ENCODE measurements at places on chromosomes 1 and 21.

DNA sequence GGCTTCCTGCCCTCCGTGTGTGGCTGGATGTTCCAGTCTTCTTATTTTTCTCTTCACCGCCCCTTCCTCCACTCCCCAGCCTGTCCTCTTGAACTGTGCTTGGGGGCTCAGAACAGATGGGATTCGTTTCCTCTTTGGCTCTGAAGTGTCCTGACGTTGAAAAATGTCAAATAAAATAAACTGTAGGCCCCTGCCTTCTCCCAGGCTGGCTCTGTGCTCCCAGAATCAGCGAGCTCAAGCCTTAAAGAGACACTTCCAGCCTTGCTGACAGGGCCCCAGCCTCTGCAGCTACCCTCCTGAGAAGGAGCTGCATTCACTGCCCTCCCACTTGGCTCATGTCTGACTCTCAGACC, 104.2 kb upstream of the IPO9 start:
- DNase-seq, result no peak

GRCh38 chr1:228108055-228108690, 926 bp downstream of the MRPL55 start:
- no peak for DNase-seq

DNA sequence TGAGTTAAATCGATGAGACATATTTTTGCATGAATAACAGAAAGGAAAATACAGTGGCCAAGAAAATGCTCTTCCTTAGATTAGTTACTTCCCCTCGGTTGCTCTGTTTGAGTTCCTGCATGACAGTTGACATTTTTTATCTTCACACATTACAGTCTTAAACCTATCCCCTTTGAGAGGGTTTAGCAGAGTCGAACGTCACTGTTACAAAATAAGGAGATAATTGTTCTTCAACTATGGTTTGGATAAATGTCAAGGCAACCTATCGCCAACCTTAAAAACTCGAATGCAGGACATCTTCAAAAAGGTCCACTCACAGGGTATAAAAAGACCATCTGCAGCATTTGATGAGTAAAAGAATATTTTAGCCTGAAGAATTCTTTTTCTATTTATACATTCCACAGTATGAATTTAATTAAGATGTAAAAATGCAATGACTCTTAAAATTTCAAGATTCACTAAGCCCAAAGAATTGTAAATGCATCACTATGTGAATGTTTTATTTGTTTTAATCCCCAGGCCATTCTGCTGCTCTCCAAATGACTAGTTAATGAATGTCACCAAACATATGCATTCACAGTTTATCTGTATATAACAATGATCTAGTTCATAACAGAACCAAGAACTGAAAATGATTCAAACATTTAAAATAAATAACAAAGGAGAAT, 68.9 kb upstream of the COL11A1 start:
- DNase-seq, result no peak

DNA sequence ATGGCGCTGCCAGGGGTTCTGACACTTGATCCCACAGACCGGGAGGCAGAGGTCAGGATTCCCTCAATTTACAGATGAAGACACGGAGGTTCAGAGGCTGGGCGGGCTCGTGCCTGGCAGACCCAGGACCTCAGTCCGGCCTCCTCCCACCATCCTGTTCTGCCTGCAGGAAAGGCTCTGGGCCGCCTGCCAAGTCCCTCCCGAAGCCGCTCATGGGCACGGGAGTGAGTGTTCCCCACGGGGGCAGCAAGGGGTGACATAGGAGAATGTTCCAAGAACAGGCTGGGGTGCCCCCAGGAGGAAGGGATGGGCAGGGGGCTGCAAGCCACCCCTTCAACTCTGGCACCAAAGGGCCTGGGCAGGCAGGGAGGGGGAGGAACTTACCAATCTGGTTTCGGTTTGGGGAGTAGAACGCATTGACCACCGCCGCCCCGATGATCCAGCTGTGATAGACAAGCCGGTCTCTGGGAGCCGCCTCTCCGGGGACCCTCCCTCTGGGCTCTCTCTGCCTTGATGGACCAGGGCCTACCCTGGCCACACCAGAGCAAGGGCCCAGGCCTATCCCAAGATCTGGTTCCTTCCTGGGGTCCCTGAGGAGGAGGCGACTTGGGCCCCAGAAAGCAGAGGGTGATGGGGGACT, 7.5 kb downstream of the PRXL2B start:
- DNase-seq, result no peak

- no peak for DNase-seq
Observed at GRCh38 chr1:18991585-18991984, 35.1 kb upstream of the IFFO2 start.

- no peak for DNase-seq
Observed at GRCh38 chr1:169098380-169098779, 8.1 kb upstream of the ATP1B1 start.

DNA sequence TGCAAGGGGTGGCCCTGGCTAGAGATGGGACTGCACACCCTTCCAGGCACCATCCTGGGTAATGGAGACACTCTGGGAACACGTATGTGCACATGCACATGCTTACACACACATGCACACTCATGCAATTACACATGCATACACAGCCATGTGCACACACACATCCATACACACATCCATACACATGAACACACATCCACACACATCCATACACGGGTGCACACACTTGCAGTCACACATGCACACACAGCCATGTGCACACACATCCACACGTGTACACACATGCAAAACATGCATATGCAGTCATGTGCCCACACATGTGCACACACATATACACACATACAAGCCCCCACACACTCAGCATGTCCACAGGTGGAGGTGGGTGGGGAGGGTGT, 22.3 kb upstream of the POFUT2 start:
- DNase-seq, result no peak

- no peak for DNase-seq
Observed at GRCh38 chr1:228987286-228987685, 252.0 kb downstream of the RHOU start.

DNA sequence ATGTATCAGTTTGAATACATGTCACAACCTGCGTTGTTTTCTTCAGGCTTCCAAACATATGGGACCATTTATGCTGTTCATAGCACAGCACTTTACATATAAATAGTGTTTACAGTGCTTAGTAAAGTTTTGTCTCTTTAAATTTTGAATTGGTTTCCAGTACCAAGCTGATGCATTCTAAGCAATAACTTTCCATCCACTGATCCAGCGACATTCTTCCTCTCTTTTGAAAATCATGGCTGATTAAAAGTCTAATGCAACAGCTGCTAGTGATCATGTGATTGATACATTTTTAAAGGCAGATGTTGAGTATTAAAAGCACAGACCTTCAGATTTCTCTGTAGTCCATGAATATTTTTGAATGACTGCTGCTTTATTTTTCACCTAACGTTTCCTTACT, 154.9 kb downstream of the PTPRC start:
- DNase-seq, result no peak

DNA sequence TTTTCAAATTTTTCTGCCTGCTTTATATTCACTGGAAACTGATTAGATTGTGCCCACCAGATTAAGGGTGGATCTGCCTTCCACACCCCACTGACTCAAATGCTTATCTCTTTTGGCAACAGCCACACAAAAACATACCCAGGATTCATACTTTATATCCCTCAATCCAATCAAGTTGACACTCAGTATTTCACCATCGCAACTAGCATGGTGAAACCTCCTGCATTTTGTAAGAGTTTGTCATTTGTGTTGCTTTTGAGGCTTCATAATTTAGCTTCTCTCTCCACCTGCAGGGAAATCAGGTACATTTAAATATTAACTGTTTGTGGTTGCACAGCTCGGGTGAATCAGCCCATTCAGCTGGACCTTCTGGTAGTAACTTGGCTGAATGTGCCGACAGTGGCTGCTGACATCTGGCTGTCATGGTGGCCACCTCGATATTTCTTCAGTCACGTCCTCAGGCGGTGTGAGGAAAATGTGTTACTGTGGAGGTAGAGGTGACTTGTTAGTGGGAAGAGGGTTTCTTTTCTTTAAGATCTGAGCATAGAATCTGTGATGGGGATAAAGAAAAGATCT, 224.0 kb downstream of the PTBP2 start:
- DNase-seq, result no peak

GRCh38 chr1:172449585-172450523, 6.0 kb upstream of the PIGC start:
- peak; percentile 64 for DNase-seq

GRCh38 chr21:15222707-15223106, 157.9 kb upstream of the NRIP1 start:
- no peak for DNase-seq

- no peak for DNase-seq
Observed at GRCh38 chr1:224432146-224432545, 2.5 kb downstream of the WDR26 start.

DNA sequence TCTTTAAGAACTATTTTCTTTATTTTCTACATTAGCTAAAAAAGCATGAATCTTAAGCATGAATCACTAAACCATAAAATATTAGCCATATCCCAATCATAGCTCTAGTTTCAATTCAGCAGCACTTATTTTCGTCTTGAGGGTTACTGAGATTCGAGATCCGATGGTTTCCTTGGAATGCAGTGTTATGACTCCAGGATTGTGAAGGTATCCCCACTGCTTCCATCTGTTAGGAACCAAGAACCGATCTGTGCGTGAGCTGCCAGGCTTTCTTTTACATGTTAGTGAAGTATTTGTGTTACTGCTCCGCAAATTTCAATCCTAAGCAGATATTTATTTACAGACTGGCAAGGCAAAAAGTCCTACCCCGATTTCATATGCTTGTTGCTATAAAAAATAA, 18.8 kb downstream of the TNFRSF9 start:
- no peak for DNase-seq

DNA sequence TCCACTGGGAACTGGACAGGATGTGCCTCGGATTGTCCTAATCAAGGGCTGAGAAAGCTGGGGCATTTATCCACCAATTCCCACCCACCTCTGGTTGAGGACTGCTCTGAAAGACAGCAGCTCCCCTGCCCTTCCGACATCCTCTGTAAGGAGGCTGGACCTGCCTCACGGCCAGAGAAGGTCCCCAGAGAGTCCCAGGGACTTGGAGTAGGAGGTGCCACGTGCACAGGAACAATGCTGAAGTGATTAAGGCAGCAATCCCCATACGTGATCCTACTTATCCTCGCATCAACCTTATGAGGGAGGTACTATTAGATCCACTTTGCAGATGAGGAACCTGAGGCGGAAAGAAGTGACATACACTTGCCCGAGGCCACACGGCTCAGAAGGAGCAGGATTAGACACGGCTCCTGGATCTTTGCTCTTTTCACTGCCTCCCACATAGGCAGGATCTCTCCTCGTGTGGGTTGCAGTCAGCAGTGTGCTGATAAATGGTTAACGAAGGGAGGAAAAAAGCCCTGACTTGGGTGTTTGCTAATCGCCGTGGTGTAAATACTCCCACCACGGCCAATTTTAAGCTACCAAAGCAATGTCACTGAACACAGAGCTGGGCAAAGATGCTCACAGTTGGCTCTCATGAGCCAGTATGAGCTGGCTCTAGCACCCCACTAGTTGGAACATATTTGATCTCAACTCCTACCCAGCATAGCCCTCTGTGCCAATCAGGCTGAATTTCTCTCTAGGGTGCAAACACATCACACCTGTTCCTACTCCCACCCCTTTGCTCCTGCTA, 18.6 kb upstream of the LDLRAP1 start:
- DNase-seq, result no peak

- no peak for DNase-seq
Observed at GRCh38 chr21:26207021-26207420, 36.5 kb upstream of the APP start.

- no peak for DNase-seq
Observed at GRCh38 chr1:173164686-173165085, 42.4 kb downstream of the TNFSF4 start.

GRCh38 chr1:11563560-11564069, 84.7 kb downstream of the DISP3 start:
- DNase-seq, result no peak

- DNase-seq, result no peak
Observed at GRCh38 chr1:178941849-178942248, 71.0 kb upstream of the ANGPTL1 start.

DNA sequence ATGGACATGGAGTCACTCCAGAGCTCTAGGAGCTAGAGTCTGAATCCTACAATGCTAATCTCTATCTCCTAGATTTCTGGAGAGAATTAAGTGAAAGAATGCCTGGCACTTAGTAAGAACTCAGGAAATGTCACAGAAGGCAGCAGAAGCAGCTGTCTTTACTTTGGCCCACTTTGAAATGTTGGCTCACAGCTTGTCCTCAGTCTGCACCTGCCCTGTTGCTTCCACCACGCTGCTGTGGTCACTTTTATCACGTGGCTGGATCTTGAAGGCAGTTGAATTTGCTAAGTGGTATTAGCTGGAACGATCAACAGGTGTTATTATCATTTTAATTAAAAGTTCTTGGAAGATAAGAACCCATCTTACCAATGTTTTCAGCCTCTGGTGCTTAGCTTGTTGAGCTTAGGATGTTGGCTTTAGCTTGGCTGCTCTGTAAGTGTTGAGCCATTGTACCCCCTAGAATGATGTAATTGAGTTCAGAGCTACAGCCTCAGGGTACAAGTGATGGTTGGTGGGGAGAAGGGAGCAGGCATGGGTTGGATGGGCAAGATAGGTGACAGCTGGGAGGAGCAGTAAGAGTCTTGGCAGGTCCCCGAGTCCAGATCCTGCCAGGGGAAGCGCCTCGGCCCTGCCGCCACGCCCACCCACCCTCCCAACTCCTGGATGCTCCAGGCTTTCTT, 41.9 kb upstream of the EPS8L3 start:
- no peak for DNase-seq

GRCh38 chr21:44047996-44048560, 36.0 kb downstream of the TRAPPC10 start:
- DNase-seq, result no peak

DNA sequence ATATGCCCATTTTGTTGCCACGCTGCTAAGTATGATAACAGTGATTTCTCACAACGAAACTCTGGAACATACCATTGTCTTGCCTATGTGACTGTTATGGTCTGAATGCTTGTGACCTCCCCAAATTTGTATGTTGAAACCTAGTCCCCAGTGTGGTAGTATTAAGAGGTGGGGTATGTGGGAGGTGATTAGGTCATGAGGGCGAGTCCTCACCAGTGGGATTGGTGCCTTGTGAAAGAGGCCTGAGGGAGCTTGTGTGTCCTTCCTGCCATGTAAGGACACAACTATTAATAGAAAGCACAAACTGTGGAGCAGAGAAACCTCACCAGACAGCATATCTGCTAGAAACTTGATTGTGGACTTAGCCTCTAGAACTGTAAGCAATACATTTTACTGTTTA, 84.6 kb downstream of the SELENOF start:
- DNase-seq, result no peak

GRCh38 chr1:230086151-230086550, 19.1 kb downstream of the GALNT2 start:
- DNase-seq, result no peak

DNA sequence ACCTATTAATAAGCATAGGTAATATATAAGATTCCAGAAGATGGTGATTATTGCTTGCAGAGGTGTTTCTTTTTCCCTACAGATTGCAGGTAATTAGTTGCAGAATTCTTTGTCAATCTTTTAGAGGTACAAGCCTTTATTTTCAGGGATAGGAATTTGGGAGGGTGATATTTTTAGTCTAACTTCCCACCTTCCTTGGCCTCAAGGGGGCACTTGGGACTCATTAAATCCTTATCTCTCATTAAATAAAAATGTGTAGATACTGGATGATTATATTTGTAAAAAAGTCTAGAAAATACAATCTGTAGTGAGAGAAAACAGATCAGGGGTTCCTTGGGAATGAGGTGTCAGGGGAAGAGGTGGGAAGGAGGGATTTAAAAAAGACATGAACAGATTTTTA, 179.2 kb downstream of the PATJ start:
- no peak for DNase-seq

GRCh38 chr1:88736633-88737248, 52.7 kb downstream of the PKN2 start:
- DNase-seq, result peak; percentile 14
